ENCODE measurements at places on chromosomes 12 and 14.

DNA sequence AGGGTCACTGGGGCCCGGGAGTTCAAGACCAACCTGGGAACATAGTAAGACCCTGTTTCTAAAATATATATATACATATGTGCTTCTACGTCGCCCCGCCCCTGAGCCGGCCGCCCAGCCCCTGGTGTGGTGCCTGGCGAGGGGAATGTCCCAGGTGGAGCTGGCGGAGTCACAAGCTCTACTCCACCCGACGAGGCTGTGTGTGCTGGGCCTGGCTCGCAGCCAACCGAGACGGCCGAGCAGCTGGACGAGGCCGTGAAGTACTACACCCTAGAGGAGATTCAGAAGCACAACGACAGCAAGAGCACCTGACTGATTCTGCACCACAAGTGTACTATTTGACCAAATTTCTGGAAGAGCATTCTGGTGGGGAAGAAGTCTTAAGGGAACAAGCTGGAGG is 22.1 kb upstream of the ITPK1 start:
- DNase-seq: no peak

GRCh38 chr12:47970843-47971242 is 7.4 kb downstream of the TMEM106C start:
- no peak for DNase-seq

DNA sequence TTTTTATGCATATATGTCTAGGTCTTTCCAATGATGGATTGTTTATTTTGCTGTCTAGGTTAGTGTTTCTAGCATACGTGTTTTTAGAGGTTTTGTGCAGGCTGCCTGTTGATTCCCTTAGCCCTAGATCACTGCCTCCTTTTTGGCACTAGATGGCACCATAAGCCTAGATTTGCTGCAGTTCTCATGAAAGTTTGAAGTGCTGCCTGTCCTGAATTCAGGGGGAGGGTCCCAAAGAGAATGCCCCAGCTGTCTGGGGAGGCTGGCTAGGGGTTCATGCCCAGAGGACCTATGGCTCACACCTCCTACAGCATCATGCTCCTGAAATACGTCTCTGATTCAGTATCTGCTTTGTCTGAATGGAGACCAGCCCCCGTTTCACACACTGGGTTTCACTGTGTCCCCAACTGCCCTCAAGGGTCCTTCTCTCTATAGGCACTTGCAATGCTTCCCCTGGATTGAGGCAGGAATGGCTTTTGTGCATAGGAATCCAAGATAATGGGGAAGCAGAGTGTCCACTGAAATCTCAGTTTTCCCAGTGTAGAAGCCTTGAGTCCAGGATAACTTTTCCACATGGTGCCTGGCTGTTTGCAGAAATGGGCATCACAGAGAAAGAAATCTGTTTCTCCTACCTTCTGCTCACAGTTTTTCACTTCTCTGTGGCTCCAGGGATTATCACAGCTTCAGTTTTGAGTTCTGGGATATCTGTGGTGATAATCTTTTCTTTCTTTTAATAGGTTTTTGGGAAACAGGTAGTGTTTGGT is 14.2 kb upstream of the TXNRD1 start:
- DNase-seq: no peak

- DNase-seq: no peak
These were observed 91.0 kb downstream of the NTN4 start for GRCh38 chr12:95699579-95699978.

DNA sequence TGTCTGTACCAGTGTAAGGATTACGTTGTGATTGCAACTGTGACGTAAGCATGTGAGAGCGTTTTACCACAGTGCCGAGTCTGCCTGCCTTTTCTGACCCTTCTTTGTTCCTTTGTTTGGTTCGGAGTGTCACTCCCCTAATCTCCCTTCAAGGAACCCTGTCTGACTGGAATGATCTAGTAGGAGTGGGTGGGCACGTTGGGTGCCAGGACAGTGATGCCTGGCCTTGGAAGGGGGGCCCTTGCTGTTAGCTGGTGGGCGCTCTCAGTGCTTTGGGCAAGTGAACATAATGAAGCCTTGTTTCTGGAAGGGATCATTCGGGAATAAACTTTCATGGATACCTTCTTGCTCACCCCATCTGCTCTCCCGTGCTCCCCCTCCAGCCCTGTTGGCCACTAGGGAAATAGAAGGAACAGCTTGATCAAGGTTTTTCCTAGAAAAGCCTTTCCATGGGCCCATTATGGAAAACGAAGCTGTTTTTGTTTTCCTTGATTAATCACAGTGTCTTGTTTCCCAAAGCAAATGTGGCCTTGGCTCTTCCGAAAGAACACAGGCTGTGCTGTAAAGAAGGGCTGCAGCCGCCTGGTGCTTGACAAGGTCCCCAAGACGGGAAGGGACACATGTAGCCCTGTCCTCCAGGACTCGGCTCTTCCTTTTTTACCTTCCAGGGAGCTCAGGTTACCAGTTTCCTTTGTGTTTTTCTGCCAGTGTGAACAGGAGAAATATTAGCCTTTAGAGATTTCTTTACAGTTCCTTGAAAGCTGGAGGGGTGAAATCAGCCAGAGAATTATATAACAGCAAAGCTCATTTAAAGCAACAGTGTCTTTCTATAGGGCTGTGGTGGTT is 215.5 kb downstream of the CRADD start:
- DNase-seq: no peak

GRCh38 chr12:104204690-104205480 is 10.7 kb upstream of the TXNRD1 start:
- no peak for DNase-seq

- no peak for DNase-seq
These were observed 71.5 kb upstream of the FOXG1 start for GRCh38 chr14:28695109-28695508.

DNA sequence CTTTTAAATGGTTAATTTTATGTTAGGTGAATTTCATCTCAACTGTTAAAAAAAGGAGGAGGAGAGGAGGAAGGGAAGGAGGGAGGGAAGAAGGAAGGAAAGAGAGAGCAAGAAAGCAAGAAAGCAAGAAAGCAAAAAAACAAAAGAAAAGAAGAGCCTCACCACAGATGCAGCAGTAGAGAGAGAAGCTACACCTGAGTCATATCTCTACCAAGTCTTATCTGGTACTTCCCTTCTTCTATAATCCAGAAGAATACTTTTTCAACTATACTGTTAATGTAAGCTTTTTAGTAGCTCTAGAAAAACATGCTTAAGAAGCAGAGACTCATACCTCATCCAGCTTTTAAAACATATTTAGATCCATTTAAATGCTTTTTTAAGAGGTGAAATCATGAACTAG is 5.6 kb upstream of the IL26 start:
- no peak for DNase-seq

GRCh38 chr14:100653409-100653808 is 66.2 kb upstream of the BEGAIN start:
- no peak for DNase-seq

DNA sequence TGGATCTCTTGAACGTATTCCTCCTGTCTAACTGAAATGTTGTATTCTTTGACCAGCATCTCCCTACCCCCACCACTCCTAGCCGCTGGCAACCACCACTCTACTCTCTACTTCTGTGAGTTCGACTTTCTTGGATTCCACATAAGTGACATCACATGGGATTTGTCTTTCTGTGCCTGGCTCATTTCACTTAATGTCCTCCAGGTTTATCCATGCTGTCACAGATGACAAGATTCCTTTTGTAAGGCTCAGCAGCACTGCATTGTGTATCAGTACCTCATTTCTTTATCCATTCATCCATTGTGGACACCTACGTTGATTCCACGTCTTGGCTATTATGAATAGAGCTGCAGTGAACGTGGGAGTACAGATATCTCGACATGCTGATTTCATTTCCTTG is 10.5 kb downstream of the PRKAB1 start:
- DNase-seq: no peak

DNA sequence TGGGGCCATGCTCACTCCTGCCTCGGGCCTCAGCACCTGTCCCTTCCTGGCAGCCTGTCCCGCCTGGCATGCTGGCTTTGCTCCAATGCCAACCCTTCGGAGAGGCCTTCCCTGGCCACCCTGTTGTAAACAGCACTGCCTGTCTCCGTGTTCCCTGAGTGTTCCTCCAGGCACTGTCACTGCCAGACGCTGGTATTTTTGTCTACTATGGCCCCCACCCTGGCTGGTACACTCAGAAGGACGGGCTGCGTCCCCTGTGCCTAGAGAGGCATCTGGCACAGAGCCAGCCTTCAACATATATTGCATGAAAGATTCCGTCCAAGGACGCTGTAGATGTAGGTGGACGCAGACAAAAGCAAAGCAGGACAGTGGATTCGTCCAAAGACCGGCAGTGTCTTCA is 2.7 kb upstream of the ASPG start:
- DNase-seq: no peak

- DNase-seq: no peak
These were observed 29.6 kb upstream of the NCOR2 start for GRCh38 chr12:124597041-124597440.

DNA sequence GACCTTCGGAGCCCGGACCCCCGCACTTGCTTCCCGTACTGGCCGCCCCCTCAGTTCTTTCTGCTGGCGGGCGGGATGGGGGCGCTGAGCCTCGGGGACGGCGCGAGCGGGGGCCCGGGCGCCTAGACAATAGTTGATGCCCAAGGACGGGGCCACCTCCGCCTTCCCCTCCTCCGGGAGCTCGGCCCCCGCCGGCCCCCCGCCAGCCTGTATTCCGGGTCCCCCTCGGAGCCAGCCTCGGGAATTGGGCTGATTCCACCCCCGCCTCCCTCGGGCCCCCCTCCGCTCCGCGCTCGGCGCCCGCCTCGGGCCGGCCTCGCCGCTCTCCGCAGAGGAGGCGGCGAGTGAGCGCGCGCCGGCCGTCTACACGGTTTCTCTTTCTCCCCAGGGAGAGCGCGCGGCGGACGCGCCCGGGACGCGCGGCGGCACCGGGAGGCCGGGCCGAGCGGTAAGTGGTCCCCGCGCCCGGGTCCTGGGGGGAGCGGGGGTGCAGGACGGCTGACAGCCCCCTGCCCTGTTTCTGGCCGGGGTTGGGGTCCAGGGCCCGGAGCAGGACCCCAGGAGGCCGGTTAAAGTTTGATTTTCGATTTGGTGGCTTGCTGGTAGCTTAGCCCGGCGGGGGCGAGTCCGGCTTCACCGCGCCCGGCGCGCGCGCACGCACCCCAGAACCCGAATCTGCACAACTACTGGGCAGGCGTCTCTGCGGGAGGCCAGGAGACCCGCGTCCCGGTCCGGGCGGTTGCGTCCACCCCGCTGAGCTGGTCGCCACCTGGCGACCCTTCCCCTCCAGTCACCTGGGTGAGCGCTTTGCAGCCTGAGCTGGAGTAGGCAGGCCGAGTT is 413.7 kb downstream of the PCNX1 start:
- no peak for DNase-seq

GRCh38 chr12:115075552-115076170 is 391.7 kb upstream of the TBX3 start:
- no peak for DNase-seq

DNA sequence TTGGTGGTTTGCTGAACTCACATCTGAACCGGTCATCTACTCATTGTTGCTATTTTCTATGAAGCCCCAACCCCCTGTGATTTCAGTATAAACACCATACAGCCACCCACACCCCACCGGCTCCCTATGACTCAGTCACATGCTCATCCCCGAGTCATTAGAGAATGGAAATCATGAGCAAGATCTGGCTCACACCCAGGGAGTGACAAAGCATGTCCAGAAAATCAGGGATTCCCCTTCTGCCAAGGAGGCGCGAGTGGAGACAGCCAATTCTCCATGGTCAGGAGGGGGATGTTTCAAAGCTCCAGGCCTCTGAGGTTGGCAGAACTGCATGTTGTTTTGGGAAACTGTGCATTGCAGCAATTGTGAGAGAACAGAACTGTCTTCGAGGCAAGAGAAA is 657.5 kb upstream of the TBX3 start:
- DNase-seq: peak; percentile 72

DNA sequence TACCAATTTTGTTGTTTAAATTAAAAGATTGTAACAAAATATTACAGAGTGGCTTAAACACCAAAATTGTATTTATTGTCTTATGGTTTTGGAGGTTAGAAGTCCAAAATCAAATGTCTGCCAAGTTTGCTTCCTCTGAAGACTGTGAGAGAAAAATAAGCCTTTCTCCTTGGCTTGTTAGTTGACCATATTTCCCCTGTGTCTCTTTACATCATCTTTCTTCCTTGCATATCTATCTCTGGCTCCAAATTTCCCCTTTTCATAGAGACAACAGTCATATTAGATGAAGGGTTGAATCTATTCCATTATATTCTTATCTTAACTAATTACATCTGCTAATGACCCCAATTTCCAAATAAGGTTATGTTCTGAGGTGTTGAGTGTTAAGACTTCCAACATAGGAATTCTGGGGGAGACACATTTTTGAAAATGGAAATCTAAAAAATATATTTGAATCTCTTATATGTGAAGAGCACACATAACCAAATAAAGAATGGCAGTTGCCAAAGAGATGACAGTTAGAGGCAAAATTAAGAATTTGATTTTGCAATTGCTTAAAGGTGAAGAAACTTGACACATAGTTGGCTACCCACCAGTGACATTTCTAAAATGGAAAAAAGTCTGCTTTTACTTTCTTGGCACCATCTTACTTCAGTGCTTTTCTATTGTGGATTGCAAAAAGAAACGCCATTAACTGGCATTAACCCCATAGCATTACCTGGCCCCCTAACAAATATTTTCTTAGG is 407.2 kb downstream of the FSCB start:
- DNase-seq: no peak

GRCh38 chr12:121964813-121965643 is 46.6 kb downstream of the CFAP251 start:
- no peak for DNase-seq

DNA sequence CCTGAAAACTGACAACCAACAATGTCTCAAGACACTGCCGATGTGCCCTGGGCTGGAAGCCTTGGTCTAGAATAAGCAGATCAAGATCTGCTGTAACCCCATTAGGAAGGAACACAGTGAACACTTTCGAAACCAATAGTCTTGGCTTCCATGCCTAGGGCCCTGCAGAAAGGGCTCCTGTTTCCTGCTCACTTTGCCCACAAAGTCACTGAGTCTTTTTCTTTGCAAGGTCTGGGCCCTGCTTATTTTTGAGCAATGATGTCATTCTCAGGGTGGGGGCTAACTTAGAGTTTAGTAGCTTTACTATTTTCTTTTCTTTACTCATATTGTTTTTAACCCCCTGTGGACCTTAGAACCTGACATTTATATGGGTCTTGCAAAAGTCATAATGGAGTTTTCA is 704.2 kb upstream of the TMEM132C start:
- DNase-seq: no peak

DNA sequence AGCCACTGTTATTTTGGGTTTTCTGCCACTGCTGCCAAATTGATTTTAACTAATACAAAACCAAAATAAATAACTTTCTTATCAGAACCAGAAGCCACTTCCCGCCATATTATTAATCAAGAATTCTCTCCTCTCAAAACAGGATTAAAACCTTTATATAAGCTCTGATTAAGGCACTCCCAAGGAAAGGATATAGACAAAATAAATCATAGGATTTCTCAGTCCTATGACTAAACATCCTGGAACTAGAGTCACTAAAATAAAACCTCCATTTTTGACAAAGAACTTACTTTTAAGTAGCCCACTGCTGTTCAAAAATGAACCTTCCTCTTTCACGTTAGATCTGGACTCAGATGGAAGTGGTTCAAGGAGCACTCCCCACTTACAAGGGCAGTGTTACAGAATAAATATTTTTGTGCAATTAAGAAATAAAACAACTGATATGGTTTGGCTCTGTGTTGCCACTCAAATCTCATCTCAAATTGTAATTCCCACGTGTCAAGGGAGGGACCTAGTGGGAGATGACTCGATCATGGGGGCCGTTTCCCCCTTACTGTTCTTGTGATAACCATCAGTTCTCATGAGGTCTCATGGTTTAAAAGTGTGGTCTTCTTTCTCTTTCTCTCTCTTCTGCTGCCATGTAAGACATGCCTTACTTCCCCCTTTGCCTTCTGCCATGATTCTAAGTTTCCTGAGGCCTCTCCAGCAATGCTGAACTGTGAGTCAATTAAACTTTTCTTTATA is 26.4 kb downstream of the GXYLT1 start:
- DNase-seq: no peak

Data from omental fat pad (tissue), 4 donors.